Muscle of leg (tissue), 16 donors: ENCODE measurements at places on chromosomes 7 and 10. TPM values are rescaled to one million over a fixed set of nuclear protein-coding genes. Genes with fewer than 3 reads are reported as not detected.
A peak's percentile ranks its signal among the peaks of the same experiment; 100 is the strongest.

NUTM2E gene
- 0.35 TPM for total RNA-seq

BTBD16 gene
- 0.27 TPM for total RNA-seq

C10orf143 gene
- 1.1 TPM for total RNA-seq

- peak; percentile 47 for DNase-seq
- H3K4me1 ChIP-seq = no peaks in the 10 kb centered on the region
- H3K27me3 ChIP-seq = no peaks in the 10 kb centered on the region
- peaks cover 32% of the 10 kb centered on the region for H3K36me3 ChIP-seq
Measured at GRCh38 chr7:5755704-5756504, 25.6 kb downstream of the RNF216 start.

DNA sequence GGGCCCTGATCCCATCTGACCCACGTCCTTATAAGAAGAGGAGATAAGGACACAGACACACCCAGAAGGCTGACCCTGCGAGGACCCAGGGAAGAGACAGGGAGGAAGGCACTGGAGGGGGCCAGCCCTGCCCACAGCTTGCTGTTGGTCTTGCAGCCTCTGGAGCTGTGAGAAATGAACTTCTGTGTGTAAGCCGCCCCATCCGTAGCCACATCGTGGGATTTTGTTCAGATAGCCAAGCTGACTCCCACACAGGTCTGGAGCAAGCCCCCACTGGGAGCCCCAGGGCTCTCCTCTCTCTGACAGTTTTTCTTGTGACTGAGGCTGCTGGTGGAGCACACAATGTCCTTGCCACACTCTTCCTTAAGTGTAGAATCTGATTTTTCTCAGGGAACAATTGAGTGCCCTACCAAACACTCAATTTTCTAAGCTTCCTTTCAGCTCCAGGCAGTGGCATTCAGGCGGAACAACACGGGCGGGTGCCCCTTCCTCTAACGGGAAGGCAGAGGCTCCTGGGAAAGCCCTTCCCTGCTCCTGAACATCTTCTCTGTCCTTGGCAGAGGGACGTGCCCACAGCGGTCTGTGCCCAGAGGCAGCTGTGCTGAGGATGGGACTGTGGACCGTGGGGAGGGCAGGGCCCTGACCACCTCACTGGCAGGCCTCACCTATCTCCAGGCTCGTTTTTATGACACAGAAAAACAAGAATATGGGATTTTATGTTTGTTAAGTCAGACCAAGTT is 160.6 kb upstream of the SHH start:
- no peak overlapping the region for H3K4me3 ChIP-seq
- peaks cover 8% of the 10 kb centered on the region for H3K27me3 ChIP-seq
- no peaks in the 10 kb centered on the region for H3K36me3 ChIP-seq
- no peak for DNase-seq
- no peak overlapping the region for H3K27ac ChIP-seq
- no peaks in the 10 kb centered on the region for H3K4me1 ChIP-seq

- peak overlapping the region; percentile 90 for H3K4me3 ChIP-seq
- no peak for DNase-seq
- H3K27me3 ChIP-seq = peaks cover 10% of the 10 kb centered on the region
Measured at GRCh38 chr7:156950381-156950858, 908 bp downstream of the NOM1 start.

DNA sequence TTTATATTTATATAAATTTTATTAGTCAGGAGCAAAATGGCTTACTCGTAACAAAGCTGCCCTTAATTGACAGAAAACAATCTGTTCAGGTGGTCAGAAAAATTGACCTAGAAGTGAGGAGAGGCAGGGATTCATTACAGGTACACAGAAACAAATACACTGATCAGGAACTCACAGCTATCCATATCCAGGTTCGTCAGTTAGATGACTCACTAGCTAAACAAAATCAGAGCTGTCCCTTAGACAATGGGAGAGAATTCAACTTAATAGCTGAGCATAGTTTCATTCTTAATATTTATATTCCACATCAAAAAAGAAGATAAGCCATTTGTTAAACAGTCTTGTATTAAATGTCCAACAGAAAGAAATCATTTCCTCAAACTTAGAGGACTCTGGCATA is 41.7 kb downstream of the HYCC1 start:
- peaks cover 2% of the 10 kb centered on the region for H3K36me3 ChIP-seq
- no peaks in the 10 kb centered on the region for H3K4me1 ChIP-seq
- H3K27me3 ChIP-seq = no peaks in the 10 kb centered on the region

- no peaks in the 10 kb centered on the region for H3K27me3 ChIP-seq
- H3K27ac ChIP-seq = no peak overlapping the region
- no peaks in the 10 kb centered on the region for H3K4me1 ChIP-seq
- no peak for DNase-seq
- H3K36me3 ChIP-seq = peaks cover 22% of the 10 kb centered on the region
Measured at GRCh38 chr7:65951837-65952578, 30.0 kb downstream of the GUSB start.

GRCh38 chr10:71516890-71517289 is 120.2 kb downstream of the CDH23 start:
- no peak overlapping the region for H3K27ac ChIP-seq
- no peaks in the 10 kb centered on the region for H3K4me1 ChIP-seq
- no peaks in the 10 kb centered on the region for H3K36me3 ChIP-seq
- DNase-seq = no peak
- H3K4me3 ChIP-seq = no peak overlapping the region

GRCh38 chr7:1060315-1061072 is 16.1 kb downstream of the GPR146 start:
- H3K4me3 ChIP-seq = no peak overlapping the region
- peaks cover 54% of the 10 kb centered on the region for H3K4me1 ChIP-seq
- H3K27ac ChIP-seq = no peak overlapping the region
- H3K27me3 ChIP-seq = no peaks in the 10 kb centered on the region

GRCh38 chr7:76354981-76355730 is 3.6 kb downstream of the YWHAG start:
- no peak overlapping the region for H3K27ac ChIP-seq
- H3K27me3 ChIP-seq = no peaks in the 10 kb centered on the region
- H3K4me1 ChIP-seq = peaks cover 17% of the 10 kb centered on the region

GRCh38 chr10:94036766-94037033 is 43.0 kb downstream of the PLCE1 start:
- H3K4me3 ChIP-seq = no peak overlapping the region
- peaks cover 14% of the 10 kb centered on the region for H3K4me1 ChIP-seq
- DNase-seq = no peak
- peaks cover 10% of the 10 kb centered on the region for H3K36me3 ChIP-seq

GRCh38 chr10:29011516-29011915 is 277.4 kb upstream of the LYZL1 start:
- peaks cover 4% of the 10 kb centered on the region for H3K4me1 ChIP-seq
- no peaks in the 10 kb centered on the region for H3K36me3 ChIP-seq
- H3K27me3 ChIP-seq = no peaks in the 10 kb centered on the region
- no peak overlapping the region for H3K27ac ChIP-seq

GRCh38 chr10:13991353-13991752 is 339.4 kb downstream of the FRMD4A start:
- H3K36me3 ChIP-seq = peaks cover 3% of the 10 kb centered on the region
- H3K27ac ChIP-seq = peak overlapping the region; percentile 90
- no peaks in the 10 kb centered on the region for H3K27me3 ChIP-seq
- DNase-seq = no peak
- peaks cover 27% of the 10 kb centered on the region for H3K4me1 ChIP-seq

GRCh38 chr7:46848944-46849343 is 733.0 kb downstream of the TNS3 start:
- no peaks in the 10 kb centered on the region for H3K4me1 ChIP-seq
- DNase-seq = peak; percentile 44
- no peaks in the 10 kb centered on the region for H3K36me3 ChIP-seq
- no peaks in the 10 kb centered on the region for H3K27me3 ChIP-seq

- peak; percentile 90 for DNase-seq
- H3K27me3 ChIP-seq = no peaks in the 10 kb centered on the region
- H3K27ac ChIP-seq = peak overlapping the region; percentile 91
Measured at GRCh38 chr7:137953665-137954470, 48.0 kb downstream of the CREB3L2 start.

DNA sequence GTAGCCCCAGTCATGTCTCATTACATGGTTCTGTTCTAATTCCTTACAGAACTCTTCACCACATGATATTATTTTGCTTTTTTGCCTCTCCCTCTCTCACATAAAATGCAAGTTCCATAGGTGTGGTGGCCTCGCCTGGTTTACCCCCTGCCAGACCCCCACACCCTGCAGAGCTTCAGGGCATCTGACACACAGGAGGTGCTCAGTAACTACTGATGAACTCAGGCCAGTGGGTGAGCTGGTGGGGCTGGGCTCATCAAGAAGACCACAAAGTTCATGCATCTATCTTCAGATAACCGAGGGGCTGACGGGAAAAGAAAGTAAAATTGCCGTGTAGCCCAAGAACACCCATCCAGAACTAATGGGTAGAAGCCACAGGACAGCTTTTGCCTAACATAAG is 253.1 kb downstream of the GRID1 start:
- H3K4me1 ChIP-seq = no peaks in the 10 kb centered on the region
- no peak overlapping the region for H3K4me3 ChIP-seq
- H3K36me3 ChIP-seq = no peaks in the 10 kb centered on the region
- no peak for DNase-seq
- no peaks in the 10 kb centered on the region for H3K27me3 ChIP-seq
